ENCODE measurements at places on chromosomes 5 and 9.

GRCh38 chr9:16828340-16829281 is 41.9 kb downstream of the BNC2 start:
- peak; percentile 54 for DNase-seq

DNA sequence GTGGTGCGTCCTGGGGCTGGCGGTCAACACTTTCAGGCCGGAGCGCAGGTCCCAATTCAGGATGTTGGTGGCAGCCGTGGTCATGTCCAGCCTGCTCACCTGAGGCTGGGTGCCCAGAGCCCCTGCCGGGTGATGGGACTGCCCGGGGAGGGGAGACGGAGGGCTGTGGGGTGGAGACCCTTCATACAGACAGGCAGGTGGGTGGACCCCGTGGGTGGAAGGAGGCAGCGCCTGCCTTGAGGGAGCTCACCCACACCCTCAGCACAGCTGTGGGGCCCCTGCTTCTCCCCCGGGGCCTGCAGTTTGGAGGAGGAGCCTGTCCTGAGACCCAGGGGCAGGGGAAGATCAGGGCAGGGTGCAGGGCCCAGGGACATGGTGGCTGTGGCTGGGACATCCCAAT is 6.9 kb upstream of the PTGDS start:
- no peak for DNase-seq

DNA sequence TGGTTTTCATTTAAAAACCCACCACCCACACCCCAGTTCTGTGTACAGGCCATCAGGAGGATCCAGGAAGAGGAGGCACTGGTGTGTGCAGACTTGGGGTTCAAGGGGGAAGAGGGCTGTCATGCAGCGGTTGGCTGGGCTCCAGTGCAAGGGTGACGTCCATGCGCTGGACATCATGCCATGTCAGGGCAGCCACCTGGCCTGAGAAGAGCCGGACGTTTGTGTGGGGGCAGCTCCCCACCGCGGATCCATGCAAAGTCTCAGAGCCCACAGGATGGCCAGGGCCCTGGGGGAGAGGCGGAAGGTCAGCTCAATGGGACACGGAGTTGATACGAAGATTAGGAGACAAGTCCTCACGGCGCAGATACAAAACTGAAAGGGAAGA is 11.1 kb downstream of the BRD9 start:
- DNase-seq = no peak

- no peak for DNase-seq
These were observed 120.9 kb upstream of the STK32A start for GRCh38 chr5:147113967-147114366.

DNA sequence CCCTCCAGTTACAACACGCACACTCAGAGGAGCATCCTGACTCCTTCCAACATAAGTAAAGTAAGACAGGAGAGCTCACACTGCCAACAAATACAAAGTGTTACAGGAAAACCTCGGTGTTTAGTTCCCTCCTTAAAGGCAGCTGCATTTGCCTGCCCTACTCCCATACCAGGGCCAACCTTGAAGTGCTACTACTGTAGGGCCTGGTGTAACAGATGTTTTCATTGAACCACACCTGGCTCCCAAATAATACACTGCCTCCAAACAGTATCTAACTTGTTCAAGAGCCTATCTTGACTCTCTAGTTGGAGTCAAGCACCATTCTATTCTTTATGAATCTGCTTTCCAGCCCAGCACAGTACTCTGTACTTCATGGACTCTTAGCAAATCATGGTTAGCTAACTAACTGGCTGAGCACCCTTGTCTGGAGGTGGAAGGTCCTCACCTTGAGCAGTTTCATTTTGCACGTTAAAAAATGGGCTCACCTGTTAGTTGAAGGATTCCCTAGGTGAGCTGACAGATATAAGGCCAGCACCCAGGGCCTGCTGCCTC is 34.6 kb downstream of the TTC39B start:
- DNase-seq = no peak

- DNase-seq = no peak
These were observed 1.2 kb upstream of the OMD start for GRCh38 chr9:92425474-92425873.

GRCh38 chr5:59436364-59437148 is 457.0 kb downstream of the PDE4D start:
- DNase-seq = no peak

DNA sequence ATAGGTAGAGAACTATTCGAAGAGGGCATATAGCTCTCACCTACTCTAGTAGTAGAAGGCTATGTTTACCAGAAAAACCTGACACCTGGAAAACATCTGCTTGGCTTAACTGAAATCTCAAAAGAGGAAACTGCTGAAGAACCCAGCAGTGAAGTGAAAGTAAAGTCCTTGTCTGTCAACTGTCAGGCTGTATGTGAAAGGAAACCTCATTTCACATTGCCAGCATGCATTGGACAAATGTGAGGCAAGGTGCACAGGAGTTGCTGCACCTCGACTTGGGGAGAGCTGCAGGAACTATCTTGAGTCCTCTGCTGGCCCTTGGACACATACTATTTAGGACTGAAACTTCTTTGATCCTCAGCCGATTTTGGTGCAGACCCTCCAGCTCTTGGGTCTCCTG is 53.3 kb downstream of the NREP start:
- DNase-seq = no peak

DNA sequence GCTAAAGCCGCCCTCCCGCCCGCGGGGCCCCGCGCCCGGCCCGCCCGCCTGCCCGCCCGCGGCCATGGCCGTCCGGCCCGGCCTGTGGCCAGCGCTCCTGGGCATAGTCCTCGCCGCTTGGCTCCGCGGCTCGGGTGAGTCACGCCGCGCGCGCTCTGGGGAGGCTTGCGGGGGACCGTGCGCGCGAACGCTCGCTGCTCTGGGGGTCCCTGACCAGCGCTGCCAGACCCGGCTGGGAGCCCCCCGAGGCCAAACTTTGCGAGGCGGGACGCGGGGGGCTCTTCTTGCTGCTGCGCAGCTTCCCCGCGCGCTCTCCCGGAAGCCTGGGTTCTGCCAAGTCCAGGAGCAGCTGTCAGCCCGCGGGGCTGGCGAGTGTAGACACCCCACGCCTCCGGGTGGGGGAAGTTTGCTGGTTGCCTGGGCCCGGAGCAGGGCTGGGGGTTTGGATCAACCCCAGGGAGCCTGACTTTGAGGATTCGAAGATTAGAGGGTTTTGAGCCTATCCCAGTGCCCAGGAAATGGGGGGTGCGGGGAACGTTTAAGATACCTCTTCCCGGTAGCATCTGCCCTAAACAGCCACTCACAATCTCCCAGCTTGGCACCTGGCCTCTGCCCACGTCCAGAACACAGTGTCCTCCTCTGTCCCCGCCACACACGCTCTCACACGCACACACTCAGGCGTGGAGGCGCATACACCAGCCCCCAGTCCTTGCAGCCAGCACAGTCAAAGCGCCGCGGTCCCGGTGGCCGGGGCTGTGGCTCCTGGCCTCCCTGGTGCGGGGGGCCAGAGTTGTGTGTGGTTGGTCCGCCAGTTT is 535 bp downstream of the UNC5A start:
- no peak for DNase-seq

DNA sequence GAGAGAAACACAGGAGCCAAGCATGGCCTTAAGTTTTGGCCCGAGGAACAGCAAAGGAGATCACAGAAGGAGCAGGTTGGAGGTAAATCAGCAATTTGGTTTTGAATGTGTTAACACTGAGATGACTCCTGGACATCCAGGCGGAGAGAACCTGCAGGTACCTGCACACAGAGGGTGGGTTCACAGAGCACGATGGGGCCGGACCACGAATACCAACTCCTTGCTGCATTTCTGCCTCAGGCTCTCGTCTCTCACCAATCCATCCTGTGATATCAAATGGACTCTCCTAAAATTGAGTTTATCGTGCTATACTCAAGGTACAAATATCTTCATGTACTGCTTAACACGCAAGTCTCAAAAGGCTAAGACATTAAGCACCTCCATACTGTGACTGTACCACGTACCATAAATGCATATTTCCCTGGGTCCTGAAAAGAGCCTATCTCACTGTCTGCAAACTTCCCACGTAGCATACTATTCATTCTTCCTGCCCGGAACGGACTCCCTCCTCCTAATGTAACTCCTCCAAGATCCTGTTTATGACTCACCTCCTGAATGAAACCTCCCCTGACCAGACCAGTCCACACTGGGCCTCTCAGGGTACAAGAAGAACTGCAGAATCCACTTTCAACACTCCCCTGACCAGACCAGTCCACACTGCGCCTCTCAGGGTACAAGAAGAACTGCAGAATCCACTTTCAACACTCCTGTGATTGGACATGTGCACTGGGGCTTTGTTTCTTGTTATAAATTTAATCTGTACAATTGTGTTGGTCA is 380.8 kb upstream of the RFX3 start:
- peak; percentile 31 for DNase-seq

GRCh38 chr9:107674721-107675277 is 185.2 kb upstream of the KLF4 start:
- no peak for DNase-seq

DNA sequence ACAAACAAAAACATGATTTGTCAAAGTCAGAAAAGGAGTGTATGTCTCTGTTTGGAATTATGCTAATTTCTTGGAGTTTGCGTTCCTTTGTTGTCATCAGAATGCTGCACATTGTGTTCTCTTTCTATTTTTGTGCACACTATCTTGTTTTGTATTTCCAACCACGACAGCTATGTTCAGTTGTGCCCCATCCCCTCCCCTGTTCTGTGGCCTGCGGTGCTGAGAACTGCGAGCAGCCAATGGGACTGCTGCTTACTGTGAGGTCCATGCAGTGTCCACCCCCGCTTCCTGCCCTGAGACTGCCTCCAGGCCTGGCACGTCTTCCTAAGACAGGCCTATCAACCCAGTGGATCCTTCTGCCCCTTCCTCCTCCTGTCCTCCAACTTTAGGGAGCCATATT is 76.8 kb downstream of the PALM2AKAP2 start:
- peak; percentile 41 for DNase-seq

- no peak for DNase-seq
These were observed 40.3 kb downstream of the UBE2D2 start for GRCh38 chr5:139601429-139601828.

DNA sequence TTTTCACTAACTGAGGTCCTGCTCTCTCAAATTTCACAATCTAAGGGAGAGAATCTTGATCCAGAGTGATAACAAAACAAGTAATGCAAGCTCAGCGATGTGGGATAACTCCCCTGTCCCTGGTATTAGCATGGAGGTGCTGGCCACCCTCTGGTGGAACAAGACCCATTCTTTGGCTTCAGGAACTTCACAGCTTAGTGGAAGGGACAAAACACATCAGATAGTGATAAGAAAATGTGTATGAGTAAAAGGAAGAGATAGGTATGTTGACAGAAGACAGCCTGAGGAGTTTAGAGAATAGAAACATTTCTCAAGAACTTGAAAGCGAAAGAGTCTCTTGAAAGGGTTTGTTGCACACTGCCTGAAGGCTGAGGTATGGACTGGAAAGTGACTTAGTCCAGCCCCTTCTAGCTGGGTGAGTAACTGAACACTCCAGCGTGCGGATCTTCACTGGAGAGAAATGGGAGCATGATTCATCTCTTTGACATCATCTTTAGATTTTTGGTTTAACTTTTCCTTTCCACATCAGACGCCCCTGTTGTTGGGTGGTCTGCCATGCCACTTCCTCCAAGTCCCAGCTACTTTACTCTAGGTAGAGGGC is 25.4 kb upstream of the ZSWIM6 start:
- no peak for DNase-seq

- DNase-seq = no peak
These were observed 51.2 kb upstream of the ZSWIM6 start for GRCh38 chr5:61280761-61281427.

DNA sequence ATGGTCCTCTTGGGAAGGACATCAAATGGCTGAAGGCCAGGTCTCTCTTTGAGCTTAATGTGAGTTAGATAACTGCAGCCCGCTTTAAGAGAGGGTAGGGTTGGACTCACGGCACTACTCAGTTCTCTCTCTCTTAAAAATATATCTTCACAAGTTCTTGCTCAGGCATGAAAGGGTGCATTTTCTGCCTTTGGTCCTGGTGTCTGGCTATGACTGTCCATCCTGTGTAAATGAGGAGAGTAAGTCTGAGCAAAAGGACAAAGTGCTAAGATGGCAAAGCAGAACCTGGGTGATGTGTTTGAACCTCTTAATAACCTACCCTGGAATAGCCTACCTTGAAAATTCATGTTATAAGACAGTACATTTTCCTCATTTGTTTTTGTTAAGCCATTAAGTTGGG is 293.4 kb downstream of the PDE4D start:
- no peak for DNase-seq

- peak; percentile 19 for DNase-seq
These were observed 24.6 kb upstream of the IFNK start for GRCh38 chr9:27499451-27499850.

DNA sequence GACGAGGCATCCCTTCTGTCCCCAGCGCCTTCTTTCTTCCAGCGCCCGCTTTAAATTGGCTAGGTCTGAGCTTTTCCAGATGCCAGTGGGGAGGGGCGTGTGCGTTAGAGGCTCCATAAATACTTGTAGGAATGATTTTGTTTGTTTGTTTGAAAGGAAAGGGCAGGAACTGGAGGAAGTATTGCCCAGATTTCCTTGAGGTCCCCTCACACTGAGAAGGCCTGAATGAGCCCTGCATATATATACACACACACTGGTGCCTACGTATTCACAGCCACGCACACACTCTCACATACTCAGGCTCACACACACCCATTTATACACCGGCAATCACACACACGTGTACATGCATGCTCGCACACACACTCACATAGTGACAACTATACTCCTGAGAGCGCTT is 1.0 kb upstream of the SLIT3 start:
- DNase-seq = no peak

- DNase-seq = no peak
These were observed 39.7 kb upstream of the ANKDD1B start for GRCh38 chr5:75571547-75571946.

- DNase-seq = peak; percentile 35
These were observed 14.7 kb downstream of the ASTN2 start for GRCh38 chr9:117400171-117400570.

- no peak for DNase-seq
These were observed 59.1 kb upstream of the CTNNA1 start for GRCh38 chr5:138694146-138694545.

DNA sequence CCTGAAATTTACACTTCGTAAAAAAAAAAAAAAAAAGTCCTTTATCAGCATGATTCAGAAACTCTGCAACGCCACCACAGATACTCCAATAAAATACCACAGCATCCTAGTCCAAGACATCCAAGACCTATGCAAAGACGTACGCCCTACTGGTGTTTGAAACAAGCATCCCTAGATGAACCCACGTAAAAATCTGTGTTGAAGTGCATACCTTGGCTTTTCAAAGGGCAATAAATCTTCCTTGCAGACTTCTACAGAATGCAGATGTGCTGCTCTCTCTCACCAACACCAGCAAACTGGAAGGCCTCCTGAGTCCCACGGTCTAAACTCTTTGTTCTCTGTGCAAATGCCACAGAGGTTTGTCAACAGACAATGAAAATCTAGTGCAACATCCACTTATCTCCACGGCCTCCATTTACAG is 38.8 kb downstream of the MYO10 start:
- DNase-seq = no peak

- no peak for DNase-seq
These were observed 784.1 kb downstream of the MAT2B start for GRCh38 chr5:164289526-164289925.

- no peak for DNase-seq
These were observed 51.4 kb upstream of the PDZD2 start for GRCh38 chr5:31587546-31587945.

GRCh38 chr5:76470976-76471375 is 67.9 kb downstream of the IQGAP2 start:
- no peak for DNase-seq

Data from iPS-NIHi11 (cell line).